ENCODE measurements at places on chromosomes 3 and 15. TPM values are rescaled to one million over a fixed set of nuclear protein-coding genes. Genes with fewer than 3 reads are reported as not detected.

HRH1 gene
- total RNA-seq: 0.04 TPM

DNA sequence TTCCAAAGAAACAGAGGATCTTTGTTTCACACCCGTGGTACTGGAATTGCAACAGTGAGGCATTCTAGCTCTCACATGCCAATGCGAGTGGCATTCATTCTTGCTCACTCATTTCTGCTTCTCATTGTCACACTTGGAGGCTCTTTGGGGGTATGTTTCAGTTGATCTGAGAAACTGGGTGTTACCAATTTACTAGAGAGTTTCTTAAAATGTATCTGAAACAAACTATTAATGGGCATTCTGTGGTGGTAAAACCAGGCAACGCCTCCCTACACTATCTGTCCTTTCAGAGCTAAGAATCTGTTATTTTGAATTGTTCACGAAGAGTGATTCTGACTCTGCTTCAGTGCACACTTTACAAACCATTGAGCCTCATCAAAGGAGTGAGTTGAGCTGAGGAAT is 140.6 kb upstream of the BHLHE40 start:
- DNase-seq: no peak

ZNF385D gene
- total RNA-seq: 0.20 TPM

DNA sequence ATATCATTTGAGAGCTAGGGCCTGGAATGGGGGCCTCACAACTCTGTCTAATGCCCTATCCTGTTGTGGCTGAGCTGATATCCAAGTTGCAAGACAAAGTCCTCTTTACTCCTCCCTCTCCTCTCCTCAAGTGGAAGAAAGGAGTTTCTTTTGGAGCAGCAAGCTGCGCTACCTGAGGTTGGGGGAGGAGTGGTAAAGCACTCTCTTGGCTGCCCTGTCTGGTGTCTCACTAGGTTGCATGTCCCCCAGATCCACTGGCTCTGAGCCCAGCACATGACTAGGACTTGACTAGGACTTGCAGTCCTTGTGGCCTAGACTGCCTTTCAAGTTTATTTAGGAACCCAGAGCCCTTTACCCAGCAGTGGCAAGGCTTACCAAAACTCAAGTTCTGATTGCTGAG is 141.1 kb upstream of the SETMAR start:
- no peak for DNase-seq

- no peak for DNase-seq
Measured at GRCh38 chr15:90083419-90083818, 18.8 kb downstream of the IDH2 start.

RPL39L gene
- total RNA-seq: 10.3 TPM

DNA sequence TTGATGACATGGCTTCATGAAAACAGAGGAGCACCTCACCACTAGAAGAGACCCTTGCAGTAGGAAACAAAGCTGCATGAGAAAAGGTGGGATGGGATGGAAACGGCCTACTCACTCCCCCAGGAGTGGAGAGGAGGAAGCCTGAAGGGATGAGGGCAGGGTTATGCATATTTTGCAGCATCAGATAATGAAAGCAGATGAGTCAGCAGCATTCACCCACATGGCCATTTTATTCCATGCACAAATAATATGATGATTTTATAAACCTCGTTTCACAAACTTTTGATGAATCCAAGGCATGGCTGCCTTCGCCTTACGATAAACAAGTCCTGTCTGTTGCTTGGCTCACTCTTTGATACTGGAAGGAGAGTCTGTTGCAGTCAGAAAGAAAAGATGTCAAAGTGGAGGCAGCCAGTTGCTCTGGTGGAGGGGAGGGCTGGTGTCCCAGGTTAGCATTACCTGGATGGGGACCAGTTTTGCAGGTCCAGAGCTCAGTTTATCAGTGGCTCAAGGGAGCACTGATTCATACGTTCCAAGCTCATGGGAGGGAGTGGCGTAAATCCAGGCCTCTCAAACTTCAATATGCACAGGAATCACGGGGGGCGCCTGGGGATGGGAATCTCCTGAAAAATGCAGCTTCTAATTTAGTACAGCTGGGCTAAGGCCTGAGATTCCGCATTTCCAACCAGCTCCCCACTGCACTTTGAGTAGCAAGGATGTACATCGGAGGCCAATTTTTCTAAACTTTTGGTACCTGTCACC is 9.2 kb upstream of the EHD4 start:
- DNase-seq: no peak

MYL3 gene
- total RNA-seq: not detected

GRCh38 chr3:155441026-155441425 is 147.5 kb upstream of the STRIT1 start:
- DNase-seq: no peak

DNA sequence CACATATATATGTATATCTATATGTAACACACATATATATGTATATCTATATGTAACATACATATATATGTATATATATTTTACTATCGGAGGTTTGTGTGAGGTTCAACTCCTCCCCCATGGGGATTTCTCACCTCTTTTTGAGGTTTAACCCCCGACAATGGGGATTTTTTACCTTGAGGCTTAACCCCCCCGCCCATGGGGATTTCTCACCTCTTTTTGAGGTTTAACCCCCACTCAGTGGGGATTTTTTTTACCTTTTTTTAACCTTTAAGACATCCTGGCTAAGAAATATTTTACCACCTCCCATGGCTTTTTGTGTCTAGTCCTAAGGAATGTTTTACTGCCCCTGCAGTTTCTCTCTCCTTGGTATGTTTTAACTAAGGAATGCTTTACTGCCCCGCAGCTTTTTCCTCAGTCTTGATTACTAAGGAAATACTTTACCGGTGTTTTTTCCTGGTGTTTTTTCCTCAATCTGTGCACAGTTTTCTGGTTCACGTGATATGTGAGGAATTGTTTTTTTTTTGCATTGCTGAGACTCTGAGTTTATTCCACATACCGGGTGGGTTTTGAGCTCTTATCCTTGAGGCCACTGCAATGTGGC is 185.2 kb downstream of the KLF13 start:
- DNase-seq: no peak

C15orf61 gene
- total RNA-seq: 5.2 TPM

DNA sequence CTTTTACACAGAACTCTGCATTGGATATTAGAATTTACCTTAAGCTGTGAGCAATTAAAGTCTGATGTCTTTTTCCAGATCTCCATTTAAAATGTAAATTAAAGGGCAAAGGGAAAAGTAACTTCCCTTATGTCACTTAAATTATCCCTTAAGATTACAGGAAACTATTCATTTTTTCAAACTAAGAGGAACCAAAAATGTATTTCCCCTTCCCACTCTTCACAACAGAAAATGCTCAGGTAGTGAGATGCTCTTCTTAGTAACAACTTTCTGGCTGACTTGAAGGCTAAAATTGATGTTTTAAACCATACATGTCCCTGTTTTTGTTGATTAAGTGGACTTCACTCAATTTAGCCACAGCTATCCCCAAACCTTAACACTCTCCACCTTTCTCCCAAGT is 17.6 kb downstream of the RSL24D1 start:
- no peak for DNase-seq

CCDC13 gene
- 0.34 TPM for total RNA-seq

DNA sequence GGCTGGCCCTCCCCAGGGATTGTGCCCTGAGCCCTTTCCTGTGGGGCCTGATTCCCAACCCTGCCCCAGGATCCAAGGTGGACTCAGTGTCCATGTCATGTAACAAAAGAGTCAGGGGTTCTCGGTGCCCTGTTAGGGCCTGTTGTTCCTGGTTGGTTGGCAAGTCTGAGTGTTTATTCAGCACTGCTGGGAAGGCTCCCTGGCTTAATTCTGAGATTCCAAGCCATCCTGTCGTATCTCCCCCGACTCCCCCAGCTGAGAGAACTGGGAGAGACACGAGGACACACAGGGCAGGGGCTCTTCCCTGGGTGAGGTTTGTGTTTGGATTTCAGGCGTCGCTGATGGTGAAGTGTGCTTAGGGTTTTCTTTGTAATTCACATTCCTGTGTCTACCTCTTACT is 78.3 kb downstream of the EEFSEC start:
- no peak for DNase-seq

- DNase-seq: no peak
Measured at GRCh38 chr3:172476347-172476746, 28.1 kb upstream of the GHSR start.

DNA sequence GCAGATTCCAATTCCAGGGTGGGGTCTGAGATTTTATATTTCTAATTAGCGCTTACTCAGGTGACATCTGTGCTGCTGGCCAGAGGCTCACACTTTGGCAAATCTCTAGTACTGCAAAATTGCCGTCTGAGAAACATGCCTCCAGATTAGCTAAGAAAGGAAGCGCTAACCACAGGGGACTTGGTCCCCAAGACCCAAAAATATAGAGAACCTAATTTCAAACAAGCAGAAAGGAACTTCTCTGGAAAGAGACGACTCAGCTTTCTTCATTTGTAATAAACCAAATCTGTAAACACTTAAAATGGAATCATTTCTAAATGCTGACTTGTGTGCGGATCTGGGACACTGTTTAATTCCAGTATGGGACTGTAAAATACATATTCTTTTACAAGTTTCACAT is 55.7 kb downstream of the B3GNT5 start:
- DNase-seq: no peak

GRCh38 chr3:15728766-15729165 is 69.0 kb downstream of the ANKRD28 start:
- no peak for DNase-seq

RLBP1 gene
- total RNA-seq: not detected
